ENCODE measurements at places on chromosomes 1 and 21.

GRCh38 chr1:226763905-226764264 is 24.8 kb upstream of the ITPKB start:
- DNase-seq = no peak

- no peak for DNase-seq
Measured at GRCh38 chr1:117627546-117628130, 21.8 kb downstream of the TENT5C start.

GRCh38 chr21:25660233-25660632 is 21.2 kb downstream of the JAM2 start:
- no peak for DNase-seq

DNA sequence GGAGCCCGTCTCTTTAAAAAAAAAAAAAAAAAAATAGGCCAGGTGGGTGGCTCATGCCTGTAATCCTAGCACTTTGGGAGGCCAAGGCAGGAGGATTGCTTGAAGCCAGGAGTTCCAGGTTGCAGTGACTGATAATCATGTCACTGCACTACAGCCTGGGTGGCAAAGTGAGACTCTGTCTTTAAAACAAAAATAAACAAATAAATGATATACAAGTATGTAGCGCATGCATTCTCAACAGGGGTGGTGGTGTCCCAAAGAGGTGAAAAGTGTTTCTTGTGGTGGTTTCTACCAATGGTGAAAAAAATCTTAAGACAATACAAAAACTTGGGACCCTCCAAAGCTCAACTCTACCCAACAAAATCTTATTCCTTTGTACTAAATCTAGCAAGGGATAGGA is 17.9 kb downstream of the CNN3 start:
- no peak for DNase-seq

GRCh38 chr1:65321879-65322278 is 12.5 kb downstream of the DNAJC6 start:
- no peak for DNase-seq

- DNase-seq = no peak
Measured at GRCh38 chr21:24225431-24225830, 1381.8 kb downstream of the MRPL39 start.

GRCh38 chr1:170414989-170415709 is 116.8 kb upstream of the GORAB start:
- no peak for DNase-seq

DNA sequence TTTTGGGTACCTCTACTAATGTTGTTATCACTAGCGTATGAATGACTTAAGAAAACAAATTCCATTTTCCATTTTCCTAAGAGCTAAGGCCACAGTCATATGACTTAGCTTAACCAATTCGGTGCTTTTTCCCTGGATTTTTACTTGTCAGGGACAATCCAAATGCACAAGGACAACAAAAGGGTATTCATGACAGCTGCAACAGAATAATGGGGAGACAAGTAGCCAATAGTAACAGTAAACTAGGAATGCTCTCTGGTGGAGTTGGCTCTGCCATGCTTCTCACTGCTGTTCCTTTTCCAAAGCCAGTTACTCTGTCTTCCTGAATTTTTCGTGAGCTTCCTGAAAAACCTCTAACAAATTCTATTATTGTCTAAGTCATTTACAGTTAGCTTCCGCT is 52.9 kb downstream of the LRRIQ3 start:
- DNase-seq = no peak

- DNase-seq = peak; percentile 41
Measured at GRCh38 chr1:119141020-119141424, 569 bp upstream of the WARS2 start.

GRCh38 chr1:178057141-178057765 is 36.7 kb upstream of the RASAL2 start:
- no peak for DNase-seq

GRCh38 chr1:170932236-170932635 is 3.1 kb upstream of the MROH9 start:
- no peak for DNase-seq

DNA sequence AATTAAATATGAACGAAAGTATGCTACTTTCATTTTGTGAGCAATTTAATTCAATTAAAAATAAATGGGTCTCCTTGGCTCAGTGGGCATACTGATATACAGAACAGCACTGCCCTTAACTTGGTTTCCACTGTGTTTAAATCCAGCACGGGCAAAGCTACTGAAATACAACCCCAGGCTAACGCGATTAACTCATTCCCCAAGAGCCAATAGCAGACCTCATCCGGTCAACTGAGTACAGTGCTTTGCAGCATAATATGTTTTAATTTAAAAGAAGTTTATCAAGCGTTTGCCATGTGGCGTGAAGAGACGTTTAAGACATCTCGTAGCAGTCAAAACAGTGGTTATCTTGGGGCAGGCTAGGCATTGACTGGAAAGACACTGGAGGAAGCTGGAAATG is 118.6 kb downstream of the PROX1 start:
- DNase-seq = no peak

DNA sequence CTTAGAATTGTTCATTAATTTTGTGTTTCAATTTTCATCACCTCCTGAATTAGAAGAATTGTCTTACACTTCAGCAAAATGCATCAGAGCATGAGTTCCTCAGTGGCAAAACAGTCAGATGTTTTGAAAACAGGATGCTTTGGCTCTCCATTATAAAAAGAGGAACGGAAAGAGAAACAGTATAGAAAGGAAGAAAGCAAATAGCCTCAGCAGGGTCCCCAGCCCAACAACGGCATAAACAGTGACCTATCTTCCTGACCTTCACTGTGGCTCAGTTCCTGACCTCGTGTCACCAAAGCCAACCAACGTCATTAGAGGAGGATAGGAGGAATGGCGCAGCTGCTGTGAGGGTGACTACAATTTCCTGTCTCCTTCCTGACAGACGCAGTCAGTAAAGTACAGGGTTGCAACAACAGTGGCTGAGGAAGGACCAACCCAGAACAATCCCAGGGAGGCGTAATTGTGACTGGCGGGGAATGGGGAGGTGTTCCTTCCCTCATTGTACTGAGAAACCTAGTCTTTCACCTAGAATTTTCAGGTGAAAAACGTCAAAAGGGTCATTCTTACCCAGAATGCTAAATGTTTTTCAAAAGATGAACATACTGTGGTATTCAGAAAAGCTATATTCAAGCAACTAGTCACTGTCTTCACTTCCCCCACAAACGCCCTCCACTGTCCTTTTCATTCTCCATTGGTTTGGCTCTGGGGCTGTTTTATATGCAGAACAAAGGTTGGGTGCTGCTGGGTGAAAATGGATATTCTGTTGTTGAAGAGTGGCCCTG is 197.9 kb upstream of the SGIP1 start:
- DNase-seq = peak; percentile 94

DNA sequence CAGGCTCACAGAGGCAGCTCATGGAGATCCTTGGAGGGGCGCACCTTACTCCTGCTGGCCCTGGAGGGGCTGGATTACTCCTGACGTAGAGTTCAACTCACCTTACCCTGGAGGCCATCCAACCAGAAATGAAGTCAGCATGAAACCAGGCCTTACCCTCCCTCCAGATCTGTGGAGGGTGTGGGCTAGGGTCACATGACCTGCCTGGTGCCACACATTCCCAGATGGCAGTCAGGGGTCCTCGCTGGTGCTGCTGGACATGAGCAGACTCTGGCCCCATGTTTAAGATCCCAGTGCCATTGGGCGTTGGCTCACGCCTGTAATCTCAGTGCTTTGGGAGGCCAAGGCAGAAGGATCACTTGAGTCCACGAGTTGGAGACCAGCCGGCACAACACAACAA is 4.5 kb downstream of the C21orf58 start:
- DNase-seq = no peak

DNA sequence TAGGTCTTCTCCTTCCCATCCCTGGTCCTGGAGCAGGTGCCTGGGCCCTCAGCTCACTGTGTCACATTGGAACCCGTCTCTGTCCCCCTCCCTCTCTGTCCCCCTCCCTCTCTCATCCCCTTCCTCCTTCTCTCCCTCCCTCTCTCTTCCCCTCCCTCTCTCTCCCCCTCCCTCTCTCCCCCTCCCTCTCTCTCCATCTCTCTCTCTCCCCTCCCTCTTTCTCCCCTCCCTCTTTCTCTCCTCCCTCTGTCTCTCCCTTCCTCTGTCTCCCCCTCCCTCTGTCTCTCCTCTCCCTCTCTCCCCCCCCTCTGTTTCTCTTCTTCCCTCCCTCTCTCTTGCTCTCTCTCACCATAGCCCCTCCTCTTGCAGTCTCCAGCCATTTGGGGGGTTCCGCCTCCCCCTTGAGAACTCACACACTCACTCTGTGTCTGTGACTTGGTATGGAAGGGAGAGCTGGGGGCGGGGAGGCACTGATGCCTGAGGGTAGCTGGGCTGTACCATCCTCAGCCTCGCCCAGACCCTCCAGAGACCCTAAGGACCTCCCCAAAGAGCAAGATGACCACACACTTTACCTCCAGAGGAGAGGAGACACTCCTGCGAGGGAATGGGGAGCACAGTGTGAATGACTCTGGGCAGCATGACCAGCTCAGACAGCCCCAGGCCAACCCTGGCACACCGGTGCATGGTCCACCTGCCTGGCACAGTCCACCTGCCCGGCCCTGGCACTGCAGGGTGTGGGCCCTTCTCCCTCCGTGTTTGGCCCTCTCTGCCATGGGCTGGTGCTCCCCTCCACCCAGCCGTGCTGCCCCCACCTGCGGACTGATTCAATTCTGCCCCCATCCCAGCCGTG is 102.8 kb upstream of the ARHGEF16 start:
- DNase-seq = no peak

- DNase-seq = peak; percentile 1
Measured at GRCh38 chr21:42685036-42685435, 31.6 kb downstream of the PDE9A start.

DNA sequence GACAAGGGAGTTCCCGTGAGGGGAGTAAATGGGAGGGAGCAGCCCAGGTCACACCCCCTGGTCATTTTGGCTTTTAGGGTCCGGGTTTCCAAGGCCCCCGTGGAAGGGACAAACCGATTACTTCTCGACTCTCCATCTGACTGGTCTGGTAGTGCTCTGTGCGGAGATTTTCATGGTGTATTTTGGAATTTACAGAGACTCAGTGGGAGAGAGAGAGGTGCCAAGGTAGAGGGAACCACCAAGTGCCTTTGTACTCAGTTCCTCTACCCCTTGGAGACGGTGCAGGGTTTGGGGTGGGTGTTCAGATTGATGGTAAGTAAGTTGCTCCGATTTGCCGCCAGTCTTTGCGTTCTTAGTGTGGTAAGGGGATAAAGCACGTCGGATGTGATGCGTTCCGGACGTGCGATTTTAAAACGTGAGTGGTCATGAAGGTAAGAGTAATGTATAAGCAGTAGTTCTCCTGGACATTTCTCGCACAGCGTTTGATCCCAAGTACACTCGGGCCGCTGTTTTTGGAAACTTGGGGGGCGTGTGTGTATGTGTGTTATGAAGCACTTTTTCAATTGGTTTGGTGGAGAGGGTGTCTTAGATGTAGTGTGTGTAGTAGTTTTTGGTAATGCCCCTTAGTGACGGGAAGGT is 682 bp downstream of the SUCO start:
- DNase-seq = peak; percentile 18

- no peak for DNase-seq
Measured at GRCh38 chr21:44347911-44348451, 5.4 kb upstream of the TRPM2 start.

DNA sequence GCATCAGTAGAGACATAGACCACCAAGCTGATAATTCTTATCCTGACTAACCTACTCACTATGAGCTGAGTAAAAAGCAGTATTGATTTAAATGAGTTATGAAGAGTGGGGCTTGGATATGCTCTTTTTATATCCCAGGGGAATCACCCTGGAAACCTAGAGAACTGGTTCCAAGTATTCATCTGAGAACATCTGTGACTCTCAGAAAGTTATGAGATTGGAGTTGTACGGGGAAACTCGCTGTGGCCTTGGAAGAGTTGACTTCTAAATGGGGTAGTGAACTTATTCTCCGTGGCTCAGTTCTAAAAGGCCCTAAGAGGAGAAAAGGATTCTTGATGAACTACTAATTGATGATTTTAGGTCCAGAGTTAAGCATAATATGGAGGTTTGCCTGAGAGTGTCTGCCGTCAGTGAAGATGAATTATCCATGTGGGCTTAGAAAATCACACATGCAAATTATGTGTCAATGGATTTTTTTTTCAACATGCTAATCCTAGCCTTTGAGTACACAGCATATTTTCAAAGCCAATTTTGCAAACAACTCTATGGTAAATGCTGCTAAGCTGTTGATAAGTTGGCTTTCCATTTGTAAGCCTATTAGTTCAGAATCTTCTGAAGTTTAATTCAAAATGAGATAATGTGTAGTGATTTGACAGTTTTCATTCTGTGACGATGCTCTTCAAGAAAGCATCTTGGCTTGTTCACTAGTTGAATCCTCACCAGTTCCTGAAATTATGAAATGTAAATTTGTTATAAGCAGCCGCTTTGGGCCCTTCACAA is 122.7 kb downstream of the FGGY start:
- DNase-seq = no peak

DNA sequence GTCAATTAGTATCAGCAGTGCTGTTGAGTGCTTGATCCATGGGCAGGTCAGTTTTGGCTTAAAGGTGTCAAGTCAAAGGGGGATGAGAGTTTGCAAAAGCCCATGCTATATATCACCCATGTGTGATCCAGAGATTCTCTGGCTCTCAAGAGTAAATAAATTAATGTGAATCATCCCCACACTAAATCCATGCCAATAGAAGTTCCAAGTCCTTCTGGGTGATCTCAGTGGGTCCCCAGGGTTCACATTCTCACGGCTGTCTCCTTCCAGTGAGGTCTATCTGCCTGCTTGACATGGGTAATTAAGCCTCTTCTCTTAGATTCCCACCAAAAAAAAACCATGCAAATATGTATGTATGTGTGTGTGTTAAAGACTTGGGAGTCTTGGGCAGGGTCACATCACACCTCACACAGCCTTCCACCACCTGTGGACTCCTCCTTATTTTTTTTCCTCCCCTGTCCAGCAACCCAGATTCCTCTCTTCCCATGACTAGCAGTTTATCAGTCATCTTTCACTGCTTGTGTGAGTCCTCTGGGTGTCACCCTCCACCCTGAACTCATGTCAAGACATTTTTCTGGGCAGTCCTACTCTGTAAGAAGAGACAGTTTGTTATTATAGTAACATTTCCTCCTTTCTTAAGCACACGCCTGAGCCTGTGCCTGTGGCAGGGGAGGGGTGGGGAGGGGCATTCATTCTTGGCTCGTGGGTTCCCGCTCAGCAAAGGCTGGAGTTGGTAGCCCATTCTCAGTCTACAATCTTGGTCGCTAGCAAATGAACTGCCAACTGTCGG is 14.3 kb upstream of the S100A11 start:
- DNase-seq = no peak

DNA sequence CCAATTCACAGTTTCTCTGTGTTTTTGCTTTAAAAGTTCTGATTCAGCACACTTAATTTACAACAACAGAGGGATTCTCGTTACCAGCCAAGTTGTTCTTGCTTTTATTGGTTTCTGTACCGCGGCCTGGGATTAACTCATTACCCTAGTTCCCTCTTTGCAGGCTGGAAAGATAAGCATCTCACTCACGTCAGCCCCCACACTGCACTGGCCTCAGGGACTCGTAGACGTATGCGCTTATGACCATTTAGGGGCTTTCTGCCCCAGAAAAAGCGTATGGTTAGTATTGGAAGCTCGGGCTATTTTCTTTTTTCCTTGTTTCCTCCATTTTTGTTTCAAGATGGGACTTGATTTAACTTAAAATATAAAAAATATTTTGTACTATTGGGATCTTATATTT is 76.0 kb downstream of the POFUT2 start:
- DNase-seq = no peak

- DNase-seq = peak; percentile 90
Measured at GRCh38 chr1:150567341-150567716, 12.1 kb downstream of the MCL1 start.

Data from CD4-positive, alpha-beta T cell treated with Interleukin-2 at 100 ng/mL for 4 hours (primary cell).